ENCODE measurements at places on chromosomes 2 and 18.

GRCh38 chr2:223976635-223977226 is 19.5 kb downstream of the MRPL44 start:
- DNase-seq: no peak

- DNase-seq: no peak
These were observed 71.3 kb downstream of the VWA3B start for GRCh38 chr2:98158305-98158704.

DNA sequence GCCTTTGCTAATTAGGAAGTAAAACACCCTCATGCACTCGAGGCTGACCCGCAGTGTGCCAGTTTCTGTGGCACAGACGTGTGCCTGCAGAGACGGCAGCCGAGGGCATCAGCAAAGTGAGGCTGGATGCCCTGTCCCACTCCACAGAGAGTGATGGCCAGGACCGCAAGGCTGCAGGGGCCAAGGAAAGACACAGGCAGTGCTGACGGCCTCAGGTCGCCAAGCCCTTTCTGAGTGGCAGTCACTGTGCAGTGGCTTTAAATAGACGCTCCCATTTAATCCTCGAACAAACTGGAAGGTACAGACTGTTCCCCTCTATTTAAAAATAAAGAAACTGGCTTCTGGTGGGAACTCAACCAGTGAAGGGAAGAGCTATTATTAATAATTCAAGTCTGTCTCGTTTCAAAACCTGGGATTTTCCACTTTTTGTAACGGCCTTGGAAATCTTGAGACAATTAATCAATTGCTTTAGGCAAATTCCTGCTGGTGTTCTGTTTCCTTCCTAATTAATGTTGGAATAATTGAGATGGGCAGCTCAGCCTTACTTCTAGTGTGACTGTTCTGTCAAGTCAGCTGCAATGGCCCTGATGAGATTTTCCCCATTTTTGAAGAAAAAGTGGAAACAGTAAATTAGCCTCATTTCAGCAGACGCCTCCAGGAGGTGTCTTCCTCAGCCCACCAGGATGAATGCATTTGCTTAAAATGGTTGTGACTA is 644.6 kb upstream of the RAB6C start:
- no peak for DNase-seq

DNA sequence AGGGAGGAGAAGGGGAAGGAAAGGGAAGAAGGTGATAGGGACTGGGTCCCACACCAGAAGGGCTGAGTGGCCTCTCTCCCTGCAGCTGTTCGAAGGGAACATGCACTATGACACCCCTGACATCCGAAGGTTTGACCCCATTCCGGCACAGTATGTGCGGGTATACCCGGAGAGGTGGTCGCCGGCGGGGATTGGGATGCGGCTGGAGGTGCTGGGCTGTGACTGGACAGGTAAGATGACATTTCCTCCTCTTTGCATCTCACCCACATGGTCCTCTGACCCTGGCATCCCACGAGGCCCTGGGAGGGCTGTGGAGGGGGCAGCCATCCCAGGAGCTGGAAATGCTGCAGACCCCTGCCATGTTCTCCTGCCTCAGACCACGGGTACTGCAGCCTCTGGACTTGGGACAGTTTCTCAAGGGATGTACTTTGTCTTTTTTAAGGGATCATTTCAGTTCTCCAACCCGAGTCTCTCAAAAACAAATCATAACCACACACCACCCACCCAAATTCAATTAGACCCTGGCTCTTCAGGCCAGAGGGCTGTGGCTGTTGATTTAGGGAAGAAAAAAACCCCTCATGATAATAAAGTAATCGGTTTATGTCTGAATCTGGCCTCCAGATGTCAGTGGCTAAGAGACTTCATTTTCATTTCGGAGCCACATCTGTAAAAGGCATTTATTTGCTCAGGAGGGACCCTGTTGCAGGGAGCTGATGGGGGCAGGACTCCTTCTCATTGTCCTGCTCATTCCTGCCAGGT is 63.5 kb downstream of the NRP2 start:
- no peak for DNase-seq

DNA sequence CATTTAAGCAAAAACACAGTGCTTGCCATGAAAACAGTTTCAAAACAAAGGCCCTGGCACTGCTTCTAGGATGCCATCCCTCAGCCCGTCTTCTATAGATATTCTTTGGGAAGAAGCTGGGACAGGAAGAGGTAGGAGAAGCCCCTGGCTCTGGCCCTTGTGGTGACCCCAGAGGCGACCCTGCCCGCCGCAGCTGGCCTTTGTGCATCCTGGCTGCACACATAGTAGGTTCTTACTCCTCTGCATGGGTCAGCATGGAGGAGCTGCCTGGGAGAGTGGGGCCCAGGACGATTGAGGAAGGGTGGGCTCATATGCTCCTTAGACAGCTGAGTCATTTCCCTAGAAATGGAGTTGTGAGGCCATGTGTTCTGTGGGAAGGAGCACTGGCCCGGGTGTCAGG is 44.4 kb upstream of the OTOF start:
- no peak for DNase-seq

DNA sequence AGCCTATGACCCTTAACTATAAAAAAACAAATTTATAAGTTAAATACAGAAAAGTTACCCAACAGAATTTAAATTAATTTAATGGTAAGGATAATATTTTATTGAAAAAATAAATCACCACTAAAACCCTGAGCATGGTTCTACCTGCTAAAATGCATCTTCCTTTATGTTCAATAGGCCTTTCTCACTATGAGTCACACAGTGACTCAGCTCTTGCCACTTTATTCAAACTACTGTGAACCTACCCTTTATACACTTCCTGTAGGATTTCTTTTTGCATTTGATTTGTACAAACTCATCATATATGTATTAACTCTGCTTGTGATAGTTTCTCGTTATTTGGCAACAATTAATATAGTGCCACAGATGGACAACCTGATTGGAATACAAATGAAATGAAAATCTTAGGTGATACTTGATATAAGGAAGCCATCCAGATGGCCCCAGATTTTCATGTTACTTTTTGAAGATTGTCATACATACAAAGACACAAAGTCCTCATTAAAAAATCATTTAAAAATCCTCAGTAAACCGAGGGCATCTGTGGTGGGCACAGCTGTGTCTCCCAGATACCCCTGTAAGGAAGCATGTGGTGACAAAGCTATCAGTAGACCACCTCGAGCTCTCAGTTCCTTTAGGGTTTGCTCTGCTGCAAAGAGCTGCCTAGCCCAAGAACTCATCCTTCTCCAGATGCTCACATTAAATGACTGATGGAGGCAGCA is 55.2 kb upstream of the COBLL1 start:
- DNase-seq: no peak

DNA sequence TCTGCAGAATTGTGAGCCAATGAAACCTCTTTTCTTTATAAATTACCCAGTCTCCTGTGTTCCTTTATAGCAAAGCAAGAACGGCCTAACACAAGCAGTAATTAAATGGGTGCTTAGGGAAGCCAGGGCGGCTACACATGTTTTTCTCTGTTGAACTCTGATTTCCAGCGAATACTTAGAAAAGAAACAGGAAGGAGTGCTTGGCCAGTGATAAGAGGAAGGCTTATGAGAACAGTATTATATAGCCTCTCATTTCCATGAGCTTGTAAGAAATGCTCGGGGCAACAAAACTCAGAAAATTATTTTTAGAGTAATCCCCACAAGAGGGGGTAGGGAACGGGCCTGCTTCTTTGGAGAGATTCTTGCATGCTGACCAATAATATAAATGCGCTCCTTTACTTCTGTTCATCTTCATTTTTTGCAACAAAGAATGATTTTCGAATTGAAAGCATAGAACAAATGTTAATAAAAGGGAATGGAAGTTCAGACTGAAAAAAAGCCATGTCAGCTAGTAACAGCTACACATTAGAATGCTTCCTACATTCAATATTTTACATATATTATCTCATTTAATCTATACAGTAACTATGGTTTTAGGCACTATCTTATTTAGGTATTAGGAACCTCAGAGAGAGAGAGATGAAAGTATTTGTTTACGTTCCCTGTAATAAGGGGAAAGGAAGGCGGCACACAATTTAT is 49.7 kb upstream of the CCDC85A start:
- DNase-seq: no peak

- DNase-seq: no peak
These were observed 34.9 kb downstream of the C18orf54 start for GRCh38 chr18:54392543-54393023.

DNA sequence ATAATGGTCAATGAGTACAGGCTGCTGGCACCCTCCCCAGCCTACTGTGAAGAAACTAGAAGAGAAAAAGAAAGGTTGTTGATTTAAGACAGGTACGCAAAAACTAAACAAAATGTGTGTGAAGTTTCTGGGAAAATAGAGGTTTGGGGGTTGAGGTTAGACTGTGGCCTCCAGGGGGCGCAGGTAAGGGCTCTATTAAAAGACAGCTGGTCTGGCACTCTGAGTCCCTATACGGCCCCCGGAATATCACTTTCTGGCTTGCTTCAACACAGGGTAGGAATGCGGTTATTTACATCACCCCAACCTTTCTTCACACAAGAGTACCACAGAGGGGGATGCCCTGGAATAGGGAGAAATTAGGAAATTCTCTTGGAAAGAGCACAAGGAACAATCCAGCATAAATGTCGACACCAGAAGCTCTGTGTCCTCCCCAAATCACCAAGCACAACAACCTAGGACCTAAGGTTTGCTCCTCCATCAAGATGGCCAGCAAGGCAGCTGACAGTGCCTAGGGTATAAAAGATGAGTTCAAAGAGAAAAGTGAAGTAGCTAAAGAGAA is 480.8 kb upstream of the KLHL29 start:
- peak; percentile 1 for DNase-seq

DNA sequence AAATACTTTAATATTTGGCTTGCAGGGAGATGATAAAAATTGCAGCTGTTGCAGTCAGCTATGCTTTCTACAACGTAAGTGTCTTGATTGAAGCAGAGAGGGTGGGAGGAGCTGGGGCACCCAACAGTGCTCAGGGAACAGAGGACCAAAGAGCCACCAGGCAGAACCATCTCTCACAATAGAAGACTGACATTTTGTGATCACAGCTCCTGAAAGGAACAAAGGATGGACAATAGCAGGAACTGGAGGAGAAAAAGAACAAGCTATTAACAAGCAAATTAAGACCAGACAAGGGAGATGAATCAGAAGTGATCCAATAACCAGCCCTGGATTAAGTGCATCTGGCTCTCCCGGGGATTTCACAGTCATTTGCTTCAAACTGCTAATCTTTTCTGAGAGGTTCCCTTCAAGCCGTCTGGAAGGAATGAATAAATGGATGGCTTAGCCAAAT is 65.7 kb upstream of the SMAD2 start:
- DNase-seq: no peak

GRCh38 chr2:199459286-199460100 is 1.8 kb upstream of the SATB2 start:
- DNase-seq: peak; percentile 69

DNA sequence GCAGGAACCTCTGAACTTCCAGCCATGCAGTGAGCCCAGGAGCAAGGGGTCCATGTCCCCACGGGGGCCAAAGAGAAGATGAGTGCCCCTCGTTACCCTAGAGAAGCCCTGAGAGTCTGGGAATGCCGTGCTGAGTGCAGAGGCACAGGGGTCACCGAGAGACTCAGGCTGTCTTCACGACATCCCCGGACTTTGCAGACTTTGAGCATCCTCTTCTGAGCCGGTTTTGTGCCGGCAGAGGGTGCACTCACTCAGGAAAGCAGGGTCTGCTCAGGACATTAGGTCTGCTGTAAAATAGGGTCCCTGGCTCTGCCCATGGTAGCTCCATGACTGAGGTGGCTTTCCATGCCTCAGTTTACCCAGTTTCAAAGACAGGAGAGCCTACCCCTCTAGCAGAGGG is 71.0 kb downstream of the GALNT14 start:
- no peak for DNase-seq

Measured in activated CD4-positive, alpha-beta T cell treated with anti-CD3 and anti-CD28 coated beads for 24 hours (primary cell).